Activated T-cell treated with anti-CD3 and anti-CD28 coated beads, Interleukin-2, amount 50 U/mL, for 24 hours (primary cell): ENCODE measurements at places on chromosomes 6 and 20.
A peak's percentile ranks its signal among the peaks of the same experiment; 100 is the strongest.

DNA sequence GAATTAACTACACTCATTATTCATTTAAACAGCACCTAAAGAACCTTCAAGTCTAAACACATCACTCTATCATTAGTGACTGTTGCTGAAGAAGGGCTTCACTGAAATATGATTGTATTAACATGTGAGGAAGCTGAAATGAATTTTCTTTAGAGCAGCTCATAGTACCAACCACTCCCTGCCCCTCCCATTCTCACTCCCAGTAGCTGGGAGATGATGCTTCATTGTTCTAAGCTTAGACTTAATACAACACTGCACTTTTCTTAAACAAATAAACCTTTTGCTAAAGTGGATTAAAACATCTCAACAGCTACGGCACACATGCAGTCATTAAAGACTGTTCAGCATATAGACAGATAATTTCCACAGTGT, 63.1 kb downstream of the ATXN1 start:
- H3K4me1 ChIP-seq: peaks cover 82% of the 10 kb centered on the region
- no peaks in the 10 kb centered on the region for H3K27me3 ChIP-seq
- H3K27ac ChIP-seq: peak overlapping the region; percentile 97
- peaks cover 18% of the 10 kb centered on the region for H3K36me3 ChIP-seq
- DNase-seq: no peak

- no peak for DNase-seq
- H3K36me3 ChIP-seq: no peaks in the 10 kb centered on the region
- H3K4me1 ChIP-seq: peaks cover 6% of the 10 kb centered on the region
- H3K27ac ChIP-seq: no peak overlapping the region
Observed at GRCh38 chr6:107495971-107496370, 6.1 kb downstream of the SOBP start.

DNA sequence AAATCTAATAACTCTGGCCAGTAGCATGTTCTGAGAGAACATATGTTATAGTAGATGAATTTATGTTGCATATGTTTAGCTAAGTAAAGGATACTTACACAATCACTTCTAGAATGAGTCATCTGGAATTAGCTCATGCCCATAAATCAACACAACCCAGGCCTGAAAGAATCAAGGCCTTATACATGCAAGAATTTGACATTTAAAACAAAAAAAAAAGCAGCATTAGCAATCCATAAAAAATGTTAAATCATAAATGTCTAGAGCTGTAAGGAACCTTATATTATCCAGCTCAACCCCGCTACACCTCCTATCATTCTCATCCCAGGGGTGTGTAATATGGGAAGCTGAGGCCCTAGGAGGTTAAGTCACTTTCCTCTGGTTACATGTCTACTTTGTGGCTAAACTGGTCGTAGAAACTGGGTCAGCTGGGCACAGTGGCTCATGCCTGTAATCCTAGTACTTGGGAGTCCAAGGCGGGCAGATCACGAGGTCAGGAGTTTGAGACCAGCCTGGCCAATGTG, 105.2 kb upstream of the CARMIL1 start:
- H3K36me3 ChIP-seq: no peaks in the 10 kb centered on the region
- H3K27me3 ChIP-seq: peaks cover 8% of the 10 kb centered on the region
- H3K4me3 ChIP-seq: no peak overlapping the region
- no peak for DNase-seq
- no peak overlapping the region for H3K27ac ChIP-seq

GRCh38 chr6:20169119-20169557, 43.1 kb downstream of the MBOAT1 start:
- DNase-seq: no peak
- H3K27me3 ChIP-seq: no peaks in the 10 kb centered on the region
- H3K36me3 ChIP-seq: peaks cover 13% of the 10 kb centered on the region
- H3K4me1 ChIP-seq: peaks cover 19% of the 10 kb centered on the region
- H3K4me3 ChIP-seq: no peak overlapping the region
- H3K27ac ChIP-seq: no peak overlapping the region

GRCh38 chr20:16059841-16060240, 513.4 kb downstream of the KIF16B start:
- no peak overlapping the region for H3K4me3 ChIP-seq
- no peaks in the 10 kb centered on the region for H3K36me3 ChIP-seq
